ENCODE measurements at places on chromosomes 12 and 14.

- no peak for DNase-seq
Observed at GRCh38 chr14:50109342-50109741, 7.0 kb downstream of the VCPKMT start.

- DNase-seq: no peak
Observed at GRCh38 chr14:66662374-66662773, 154.4 kb downstream of the GPHN start.

GRCh38 chr12:96073346-96074330 is 38.3 kb upstream of the LTA4H start:
- no peak for DNase-seq

DNA sequence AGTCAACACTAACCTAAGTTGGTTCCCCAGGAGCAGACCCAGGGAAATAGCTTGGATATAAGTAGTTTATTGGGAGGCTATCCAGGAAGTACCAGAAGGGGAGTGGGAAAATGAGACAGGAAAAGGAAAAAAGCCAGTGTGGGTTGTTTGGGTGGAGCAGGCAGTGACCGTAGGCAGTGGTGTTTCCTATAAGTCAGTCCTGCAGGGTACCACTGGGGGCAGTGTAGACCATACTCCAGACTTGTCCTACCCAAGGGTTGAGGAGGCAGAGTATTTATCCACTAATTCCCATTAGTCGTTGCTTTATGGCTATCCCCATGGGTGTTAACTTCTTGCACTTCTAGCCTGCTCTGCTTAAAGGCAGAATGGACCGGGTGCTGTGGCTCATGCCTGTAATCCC is 6.4 kb upstream of the CCDC60 start:
- no peak for DNase-seq

- DNase-seq: peak; percentile 34
Observed at GRCh38 chr14:93536945-93537344, 106.2 kb downstream of the UNC79 start.

Data from NCI-H1694 (cell line).